Breast epithelium (tissue), 4 donors: ENCODE measurements at places on chromosomes 7 and 10. TPM values are rescaled to one million over a fixed set of nuclear protein-coding genes. Genes with fewer than 3 reads are reported as not detected.

NPC1L1 gene
- 0.29 TPM for total RNA-seq

HOXA1 gene
- total RNA-seq = 0.33 TPM

PCLO gene
- 5.3 TPM for total RNA-seq

LRRC17 gene
- 1.4 TPM for total RNA-seq

TSPAN12 gene
- 11.3 TPM for total RNA-seq

GRCh38 chr7:26668821-26669220, 195.6 kb downstream of the SKAP2 start:
- no peak for DNase-seq

GRCh38 chr7:139043823-139044812, 8.3 kb upstream of the ZC3HAV1L start:
- DNase-seq = no peak

- DNase-seq = no peak
Measured at GRCh38 chr7:93728292-93728691, 153.8 kb upstream of the CALCR start.

DNA sequence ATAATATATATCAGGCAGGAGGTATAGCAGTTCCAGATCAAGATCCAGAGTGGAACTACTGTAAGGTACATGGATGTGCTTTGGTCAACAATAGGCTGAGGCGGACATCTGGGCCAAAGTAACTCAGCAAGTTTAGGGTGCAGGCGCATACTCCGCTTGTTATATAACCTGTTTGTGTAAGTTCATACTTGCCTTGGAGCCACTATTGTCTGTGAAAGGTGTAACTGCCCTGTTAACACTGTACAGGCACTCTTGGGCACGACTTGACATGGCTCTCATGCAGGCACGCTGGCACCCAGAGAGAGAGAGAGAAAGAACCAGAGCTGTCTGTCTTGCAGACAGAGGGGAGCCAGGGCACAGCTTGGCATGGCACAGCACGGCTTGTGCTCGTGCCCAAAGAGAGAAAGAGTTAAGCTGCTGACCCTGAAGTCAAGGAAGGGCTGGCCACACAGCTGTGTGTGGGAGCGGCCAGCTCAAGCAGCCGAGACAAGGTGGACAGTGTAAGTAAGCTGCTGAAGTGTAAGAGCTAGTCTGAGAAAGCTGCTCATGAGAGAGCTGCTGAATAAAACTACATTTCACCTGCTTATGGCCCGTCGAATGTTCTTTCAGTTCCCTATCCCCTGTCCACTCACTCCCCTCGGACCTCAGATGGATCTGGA, 47.8 kb upstream of the KAT6B start:
- DNase-seq = no peak

- no peak for DNase-seq
Measured at GRCh38 chr10:24851629-24852028, 100.8 kb downstream of the PRTFDC1 start.

- DNase-seq = no peak
Measured at GRCh38 chr7:66558201-66558641, 70.5 kb upstream of the KCTD7 start.

DNA sequence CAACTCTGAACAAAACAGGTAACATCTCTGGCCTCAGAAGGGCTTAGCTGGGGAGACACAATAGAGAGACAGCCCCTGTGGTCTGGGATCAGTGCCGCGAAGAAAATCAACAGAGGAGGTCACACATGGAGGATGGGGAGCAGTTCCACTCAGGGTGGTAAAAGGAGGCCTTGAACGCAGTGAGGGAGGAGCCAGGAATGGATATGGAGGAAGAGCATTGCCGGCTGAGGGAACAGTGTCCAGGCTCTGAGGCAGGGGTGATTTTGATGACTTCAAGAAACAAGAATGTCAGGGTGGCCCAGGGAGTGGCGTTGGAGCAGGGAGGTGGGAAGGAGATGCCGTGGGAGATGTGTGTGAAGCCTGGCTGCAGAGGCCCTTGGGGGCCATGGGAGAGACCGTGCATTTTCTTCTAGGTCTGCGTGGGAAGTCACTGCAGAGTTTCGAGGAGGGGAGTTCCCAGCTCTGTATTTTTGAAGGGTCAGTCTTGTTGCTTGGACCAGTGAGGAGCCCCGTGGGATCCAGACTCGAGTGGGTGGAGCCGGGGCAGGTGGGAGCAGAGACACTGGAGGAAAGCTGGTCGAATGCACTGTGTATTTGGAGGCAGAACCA, 35.7 kb upstream of the SH2D4B start:
- no peak for DNase-seq

DNA sequence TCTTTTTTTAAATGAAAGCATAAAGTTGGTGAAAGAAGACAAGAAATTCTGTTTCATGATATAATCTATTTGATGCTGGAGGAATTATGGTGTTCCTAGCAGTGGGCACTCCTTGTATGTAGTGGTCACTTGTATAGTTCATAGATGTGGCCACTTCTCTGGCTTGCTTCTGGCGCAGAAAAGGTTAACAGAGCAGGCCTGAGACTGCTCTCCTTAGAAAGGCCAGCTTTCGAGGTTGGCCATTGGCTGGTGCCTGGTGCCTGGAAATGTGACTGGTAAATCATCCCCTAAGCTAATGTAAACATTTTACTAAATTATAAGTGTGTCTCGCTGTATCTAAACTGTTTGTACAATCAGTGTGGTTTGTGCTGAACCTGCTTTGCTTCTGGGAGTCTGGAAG, 276.1 kb downstream of the PHTF2 start:
- DNase-seq = no peak

DNA sequence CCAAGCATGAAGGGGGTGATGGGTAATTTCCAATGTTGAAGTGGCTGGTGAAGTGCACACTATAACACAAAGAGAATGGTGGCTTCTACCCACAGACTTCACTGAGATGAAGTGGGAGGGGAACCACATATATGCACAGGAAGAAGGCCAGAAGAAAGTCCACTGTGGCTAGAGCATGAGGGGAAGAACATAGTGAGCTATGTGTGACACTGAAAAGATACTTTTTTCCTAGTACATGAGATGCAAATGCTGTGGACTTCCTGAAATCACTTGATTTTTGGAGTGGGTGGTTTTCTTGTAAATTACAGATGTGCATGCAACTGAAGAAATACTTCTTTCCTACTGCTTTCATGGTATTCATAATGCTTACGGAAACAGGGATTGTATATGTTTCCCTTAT, 115.6 kb upstream of the PHYHIPL start:
- DNase-seq = no peak

GRCh38 chr10:129768437-129769355, 195.4 kb downstream of the EBF3 start:
- DNase-seq = peak; percentile 14

- no peak for DNase-seq
Measured at GRCh38 chr10:110093722-110094121, 85.9 kb downstream of the ADD3 start.

GRCh38 chr7:104382616-104383015, 54.2 kb downstream of the LHFPL3 start:
- DNase-seq = no peak

DNA sequence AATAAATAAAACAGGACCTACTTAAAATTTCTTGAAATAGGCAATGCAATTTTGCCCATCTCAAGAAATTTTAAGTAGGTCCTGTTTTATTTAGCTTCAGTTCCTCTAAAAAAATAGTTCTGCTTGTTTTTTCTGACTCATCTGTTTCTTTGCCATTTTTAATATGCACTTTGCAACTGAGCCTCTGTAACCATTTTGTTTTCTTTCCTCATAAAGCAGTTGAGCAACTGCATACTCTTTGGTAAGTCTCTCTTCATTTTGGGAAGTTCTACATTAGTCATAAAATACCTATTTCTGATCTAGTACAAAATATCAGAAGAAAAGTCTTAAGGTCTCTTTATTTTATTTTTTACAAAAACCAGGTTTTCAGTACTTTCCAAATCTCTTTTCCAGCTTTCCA, 18.0 kb downstream of the TAS2R40 start:
- DNase-seq = no peak

DNA sequence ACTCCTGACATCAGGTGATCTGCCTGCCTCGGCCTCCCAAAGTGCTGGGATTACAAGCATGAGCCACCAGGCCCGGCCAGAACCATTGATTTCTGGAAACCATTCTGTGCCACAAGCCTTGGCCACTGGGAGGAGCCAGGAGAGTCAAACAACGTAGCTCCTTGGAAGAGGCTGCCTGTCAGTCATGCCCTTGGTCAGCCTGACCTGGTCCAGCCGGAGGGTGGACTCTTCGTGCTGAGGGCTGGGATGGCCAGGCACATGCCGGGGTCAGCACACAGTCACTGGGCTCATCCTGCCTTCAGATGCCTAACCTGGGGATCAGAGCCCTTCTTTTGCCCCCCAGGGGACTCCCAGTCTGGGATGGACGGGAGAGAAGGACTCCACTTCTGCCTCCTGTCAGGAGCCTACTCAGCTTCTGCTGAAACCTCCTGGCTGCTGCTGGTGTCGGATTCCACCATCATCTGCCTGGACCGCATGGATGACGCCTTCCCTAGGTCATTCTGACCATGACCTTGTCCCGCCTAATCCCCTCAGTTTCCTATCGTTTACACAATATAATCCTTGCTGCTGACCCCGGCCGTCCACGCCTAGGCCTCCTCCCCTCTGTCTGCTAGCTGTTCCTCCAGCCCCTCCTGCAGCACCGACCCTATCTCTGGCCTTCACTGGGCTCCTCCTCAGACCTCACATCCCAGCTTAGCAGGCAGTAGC, 30.4 kb downstream of the TMEM270 start:
- DNase-seq = no peak

DNA sequence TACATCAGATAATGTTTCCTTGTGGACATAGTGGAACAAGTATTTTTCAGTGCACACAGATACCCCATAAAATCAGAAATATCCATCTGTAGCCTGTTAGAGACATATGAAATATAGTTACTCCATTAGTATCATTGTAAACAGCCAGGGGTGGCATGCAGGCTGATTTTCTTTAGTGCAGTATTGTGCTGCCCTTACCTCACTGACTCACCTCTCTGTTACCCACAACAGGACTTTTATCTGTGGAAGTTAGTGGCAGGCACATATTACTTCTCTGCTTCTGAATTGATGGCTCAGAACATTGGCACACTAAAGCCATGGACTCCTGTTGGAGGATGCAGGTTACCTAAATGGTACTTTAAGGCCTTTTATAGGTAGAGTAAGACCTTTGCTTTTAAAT, 70.0 kb downstream of the SLC25A40 start:
- no peak for DNase-seq

DNA sequence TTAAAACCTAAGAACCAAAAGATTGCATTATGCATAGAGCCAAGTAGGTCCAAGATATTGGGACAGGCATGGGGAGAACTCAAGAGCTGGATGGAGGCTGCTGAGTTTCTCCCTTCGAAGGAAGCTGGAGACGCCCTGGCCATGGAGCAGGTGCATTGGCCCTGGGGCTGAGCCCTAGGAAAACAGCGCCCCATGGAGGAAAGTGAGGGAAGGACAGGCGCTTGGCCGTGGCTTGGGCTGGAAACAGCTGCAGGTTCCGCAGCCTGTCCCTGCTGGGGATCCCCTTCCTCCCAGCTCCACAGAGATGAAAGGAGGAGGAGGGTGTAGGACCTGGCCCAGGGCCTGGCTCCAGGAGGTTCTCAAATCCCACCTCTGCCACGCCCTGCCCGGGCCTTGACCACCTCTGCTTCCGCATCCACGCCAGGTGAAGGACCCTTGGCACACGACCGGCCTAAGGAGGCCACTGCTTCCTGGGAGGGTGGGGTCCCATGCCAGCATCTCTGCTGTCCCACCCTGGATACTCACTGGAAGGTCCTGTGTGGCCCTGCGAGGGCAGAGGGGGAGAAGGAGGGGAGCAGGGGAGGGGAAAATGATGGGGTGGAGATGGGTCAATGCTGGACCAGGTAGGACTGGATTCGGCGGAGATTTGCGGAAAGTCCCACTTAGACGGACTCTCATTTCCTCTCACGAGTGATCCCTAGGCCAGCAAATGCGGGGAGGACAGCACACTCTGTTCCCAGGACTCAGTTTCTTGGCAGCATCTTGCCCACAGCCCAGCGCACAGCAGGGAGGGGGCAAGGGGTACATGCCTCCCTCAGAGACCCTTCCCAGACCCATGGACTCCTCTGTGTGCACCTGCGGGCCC, 258.6 kb upstream of the TCERG1L start:
- DNase-seq = no peak

- no peak for DNase-seq
Measured at GRCh38 chr10:97321032-97321803, 2.1 kb downstream of the FRAT1 start.

- DNase-seq = no peak
Measured at GRCh38 chr7:81774551-81774950, 4.7 kb upstream of the HGF start.

GRCh38 chr10:110242511-110242910, 35.1 kb downstream of the MXI1 start:
- no peak for DNase-seq

DNA sequence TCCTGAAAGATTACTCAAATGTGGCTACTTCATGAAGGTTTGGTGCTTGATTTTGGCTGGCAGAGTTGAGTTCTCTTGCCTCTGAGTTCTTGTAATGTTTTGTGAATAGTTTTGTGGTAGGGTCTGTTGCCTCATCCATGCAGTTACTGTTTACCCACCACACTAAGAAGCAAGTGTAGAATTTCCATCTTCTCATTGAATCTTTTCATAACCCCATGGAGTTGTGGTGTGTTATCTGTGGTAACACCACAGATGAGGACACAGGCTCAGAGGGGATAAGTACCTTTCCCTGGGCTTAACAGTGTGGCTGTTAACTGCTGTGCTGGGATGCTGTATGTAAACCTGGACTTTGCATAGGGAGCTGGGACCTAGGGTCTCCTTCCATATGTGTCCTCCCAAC, 186.3 kb downstream of the CAMK1D start:
- no peak for DNase-seq

DNA sequence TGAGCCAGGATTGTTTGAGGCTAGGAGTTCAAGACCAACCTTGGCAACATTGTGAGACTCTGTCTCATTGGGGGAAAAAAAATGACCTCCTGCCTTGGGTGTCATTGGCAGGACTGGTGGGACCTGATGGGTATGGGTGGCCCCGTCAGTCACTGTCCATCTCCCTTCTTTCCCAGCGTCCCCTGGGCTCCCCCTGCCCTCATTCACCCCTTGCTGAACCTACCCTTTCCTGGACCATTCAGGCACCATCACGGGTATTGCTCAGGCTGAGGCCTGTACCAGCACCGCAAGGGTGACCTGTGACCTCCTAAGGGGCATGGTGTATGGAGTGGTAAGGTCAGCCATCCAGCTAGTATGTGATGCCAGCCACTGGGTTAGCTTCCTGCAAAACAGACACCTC, 19.4 kb downstream of the ASL start:
- no peak for DNase-seq

GRCh38 chr10:3786295-3787015, 1.4 kb upstream of the KLF6 start:
- DNase-seq = no peak
